ENCODE measurements at places on chromosomes 13 and 19. TPM values are rescaled to one million over a fixed set of nuclear protein-coding genes. Genes with fewer than 3 reads are reported as not detected.

Gene GATAD2A
- total RNA-seq: 31.9 TPM

Gene CLASRP
- total RNA-seq: 53.3 TPM

Gene KLK7
- not detected for total RNA-seq

Gene ZNF28
- total RNA-seq: 2.0 TPM

Gene ZNF578
- not detected for total RNA-seq

Gene IGFL1
- 3.8 TPM for total RNA-seq

Gene ZNF486
- total RNA-seq: not detected

Gene ZNF284
- 0.50 TPM for total RNA-seq

Gene SRRM5
- 0.98 TPM for total RNA-seq

Gene CCL25
- total RNA-seq: not detected

Gene ZNF135
- total RNA-seq: not detected

Gene C1QTNF9
- total RNA-seq: not detected

Gene ZNF223
- 2.8 TPM for total RNA-seq

Measured in A549 treated with ZK216348 at 1 μM for 4 hours (cell line).